OCI-M1 (cell line): ENCODE measurements at places on chromosomes 6 and 20.

GRCh38 chr6:44499609-44500008 lies 112.1 kb downstream of the CDC5L start:
- no peak for DNase-seq

GRCh38 chr20:19935842-19936241 lies 81.3 kb upstream of the NAA20 start:
- no peak for DNase-seq

- DNase-seq: no peak
These were observed 150.6 kb upstream of the AGPAT4 start for GRCh38 chr6:161424421-161424820.

DNA sequence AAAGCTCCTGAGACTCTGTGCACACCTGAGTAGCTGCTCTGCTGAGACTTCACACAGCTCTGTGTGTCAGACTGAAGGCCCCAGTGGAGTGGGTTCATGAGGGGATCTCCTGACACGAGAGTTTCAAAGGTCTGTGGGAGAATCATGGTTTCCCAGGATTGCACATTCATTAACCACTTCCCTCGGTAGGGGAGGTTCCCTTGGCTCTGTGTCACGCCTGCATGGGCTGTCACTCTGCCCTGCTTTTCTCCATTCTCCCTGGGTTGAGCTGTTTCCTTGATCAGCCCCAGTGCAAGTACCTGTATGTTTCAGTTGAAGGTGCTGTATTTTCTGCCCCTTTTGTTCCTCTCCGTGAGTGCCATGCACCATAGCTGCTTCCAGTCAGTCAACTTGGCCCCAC lies 236.9 kb downstream of the EPM2A start:
- no peak for DNase-seq

GRCh38 chr6:56046576-56046975 lies 171.2 kb upstream of the BMP5 start:
- DNase-seq: peak; percentile 86

- DNase-seq: peak; percentile 8
These were observed 16.4 kb downstream of the MYT1 start for GRCh38 chr20:64180673-64181072.

DNA sequence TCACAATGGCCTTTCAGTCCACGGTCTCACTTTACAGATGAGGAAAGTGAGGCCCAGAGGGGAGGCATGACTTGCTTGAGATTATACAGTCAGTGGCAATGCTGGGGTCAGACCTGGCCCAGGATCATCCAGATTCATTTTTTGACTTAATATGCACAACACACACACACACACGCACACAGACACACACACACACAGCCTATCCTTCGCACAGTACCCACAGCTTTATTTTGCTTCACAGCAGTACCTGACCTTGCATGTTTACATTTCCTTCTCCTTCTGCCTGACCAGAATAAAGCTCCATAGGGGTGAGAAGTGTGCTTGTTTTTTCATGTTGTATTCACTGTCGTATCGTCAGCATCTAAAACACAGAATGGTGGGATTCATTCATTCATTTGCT lies 79.8 kb downstream of the VEGFA start:
- DNase-seq: no peak

- DNase-seq: no peak
These were observed 1.3 kb upstream of the CNR1 start for GRCh38 chr6:88167352-88167937.

DNA sequence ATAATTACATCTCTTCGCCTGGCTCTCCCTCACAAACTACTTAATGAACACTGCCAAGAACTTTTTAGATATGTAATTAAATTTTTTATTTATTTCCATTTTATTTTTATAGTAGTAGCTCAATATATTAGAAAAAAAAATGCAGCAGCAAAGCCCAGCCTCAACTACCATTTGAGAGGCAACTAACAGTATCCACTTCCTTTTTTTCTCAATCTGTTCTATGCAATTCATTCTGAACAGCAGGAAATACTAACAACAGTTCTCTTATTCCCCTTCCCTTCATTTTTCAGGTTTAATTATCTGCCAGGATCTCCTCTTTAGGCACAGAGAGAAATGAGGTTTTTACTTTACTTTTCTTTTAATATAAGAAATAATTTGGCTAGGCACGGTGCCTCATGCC lies 112.7 kb downstream of the ZNF217 start:
- no peak for DNase-seq

DNA sequence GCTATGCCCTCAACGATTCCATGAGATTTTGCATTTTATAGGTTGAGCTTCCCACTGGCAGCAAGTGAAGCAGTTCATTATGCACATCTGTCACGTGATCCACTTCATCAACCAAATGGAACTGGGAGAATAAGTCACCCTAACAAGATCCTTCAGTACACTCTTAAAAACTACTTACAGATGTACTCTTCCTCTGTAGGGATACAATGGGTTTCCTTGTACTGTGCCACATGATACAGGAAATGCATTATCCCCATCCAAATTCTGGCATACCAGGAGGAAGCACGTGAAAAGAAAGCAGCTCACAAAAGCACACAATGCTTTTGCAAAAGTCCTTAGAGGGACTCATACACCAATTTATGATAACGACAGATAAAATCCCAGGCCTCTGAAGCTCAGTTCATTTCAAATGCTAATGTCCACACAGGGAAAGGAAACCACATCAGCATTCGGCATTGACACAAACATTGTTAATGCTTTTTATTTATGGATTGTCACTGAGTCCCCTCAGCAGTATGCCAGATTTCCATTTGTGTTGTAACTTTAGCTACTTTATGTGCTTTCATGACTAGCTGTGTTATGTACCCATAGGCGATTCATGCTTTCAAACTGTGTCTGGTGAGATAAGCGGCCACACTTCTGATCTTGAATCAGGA lies 58.1 kb upstream of the REV3L start:
- DNase-seq: no peak

DNA sequence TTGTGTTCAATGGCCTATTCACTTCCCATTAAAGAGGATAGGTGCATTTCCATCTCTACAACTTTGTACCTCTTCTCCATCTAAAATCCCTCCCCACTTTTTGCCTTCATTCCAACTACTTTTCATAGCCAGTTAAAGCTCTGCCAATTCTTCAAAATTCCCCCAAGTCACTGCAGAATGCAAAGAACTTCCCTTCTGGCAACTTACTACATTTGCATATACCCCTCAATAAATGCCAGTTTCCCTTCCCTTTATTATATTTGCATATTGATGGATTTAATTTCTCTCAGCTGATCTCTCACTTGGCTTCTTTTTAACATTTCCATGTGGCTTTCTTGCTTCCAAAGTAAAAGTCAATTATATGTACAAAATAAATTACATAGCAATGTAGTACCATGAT lies 393.4 kb downstream of the HACE1 start:
- no peak for DNase-seq

DNA sequence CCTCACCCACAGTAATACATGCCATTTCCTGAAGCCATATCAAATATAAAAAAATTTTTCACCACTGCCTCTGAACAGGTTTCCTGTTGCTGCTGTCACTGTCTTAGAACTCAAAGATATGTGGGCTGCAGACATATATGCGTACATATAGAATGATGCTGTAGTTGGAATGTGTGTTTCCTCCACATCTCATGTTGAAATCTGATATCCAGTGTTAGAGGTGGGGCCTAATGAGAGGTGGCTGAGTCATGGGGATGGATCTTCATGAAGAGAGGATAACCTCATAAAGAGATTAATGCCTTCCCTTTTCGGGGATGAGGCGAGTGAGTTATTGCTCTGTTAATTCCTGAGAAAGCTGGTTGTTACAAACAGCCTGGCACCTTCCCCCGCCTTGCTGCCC lies 7.7 kb upstream of the SCP2D1 start:
- no peak for DNase-seq

DNA sequence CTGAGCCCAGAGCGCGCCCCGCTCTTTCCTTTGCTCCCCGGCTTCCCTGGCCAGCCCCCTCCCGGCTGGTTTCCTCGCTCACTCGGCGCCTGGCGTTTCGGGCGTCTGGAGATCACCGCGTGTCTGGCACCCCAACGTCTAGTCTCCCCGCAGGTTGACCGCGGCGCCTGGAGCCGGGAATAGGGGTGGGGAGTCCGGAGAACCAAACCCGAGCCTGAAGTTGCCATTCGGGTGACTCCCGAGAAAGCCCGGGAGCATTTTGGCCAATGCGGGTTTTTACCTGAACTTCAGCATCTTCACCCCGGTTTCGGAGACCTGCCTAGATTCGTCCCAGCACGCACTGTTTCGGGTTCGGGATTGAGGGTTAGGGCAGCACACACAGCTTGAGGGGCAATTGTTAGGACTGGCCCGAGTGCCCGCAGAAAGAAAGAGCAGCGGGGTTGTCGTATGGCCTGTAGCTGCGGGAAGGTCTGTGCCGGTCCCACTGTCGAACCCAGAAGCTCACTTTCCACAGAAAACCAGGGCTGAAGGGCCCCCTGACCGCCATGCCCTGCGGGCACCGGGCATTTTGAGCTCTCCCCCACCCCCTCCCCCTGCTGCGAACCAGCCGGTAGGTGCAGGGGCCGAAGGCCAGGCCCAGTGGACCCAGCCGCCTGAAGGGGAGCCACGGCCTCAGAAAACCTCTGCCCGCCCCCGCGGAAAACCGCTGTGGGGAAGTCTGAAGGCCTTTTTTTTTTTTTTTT lies 2.1 kb downstream of the FOXP4 start:
- no peak for DNase-seq

DNA sequence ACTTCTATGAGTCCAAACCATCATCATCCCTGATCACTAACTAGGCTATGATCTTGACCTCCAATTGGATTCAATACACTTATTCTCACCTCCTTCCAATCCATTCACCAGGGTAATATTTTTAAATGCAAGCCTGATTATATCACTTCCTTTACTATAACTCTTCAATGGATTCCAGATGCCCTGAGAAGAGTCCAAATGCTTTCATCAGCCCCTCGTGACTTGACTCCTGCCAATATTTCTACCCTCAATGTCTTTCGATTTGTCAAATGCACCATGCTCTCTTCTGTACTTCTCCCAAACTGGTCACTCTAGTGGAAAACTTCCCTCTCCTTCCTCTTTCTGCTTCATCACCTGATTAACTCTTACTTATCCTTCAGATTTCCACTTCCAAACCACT lies 70.8 kb downstream of the CD164 start:
- no peak for DNase-seq

- no peak for DNase-seq
These were observed 4.1 kb downstream of the SLC23A2 start for GRCh38 chr20:4997222-4997621.

GRCh38 chr20:63706852-63707557 lies 771 bp downstream of the ARFRP1 start:
- peak; percentile 66 for DNase-seq

GRCh38 chr6:161463071-161463470 lies 189.2 kb upstream of the AGPAT4 start:
- DNase-seq: no peak

DNA sequence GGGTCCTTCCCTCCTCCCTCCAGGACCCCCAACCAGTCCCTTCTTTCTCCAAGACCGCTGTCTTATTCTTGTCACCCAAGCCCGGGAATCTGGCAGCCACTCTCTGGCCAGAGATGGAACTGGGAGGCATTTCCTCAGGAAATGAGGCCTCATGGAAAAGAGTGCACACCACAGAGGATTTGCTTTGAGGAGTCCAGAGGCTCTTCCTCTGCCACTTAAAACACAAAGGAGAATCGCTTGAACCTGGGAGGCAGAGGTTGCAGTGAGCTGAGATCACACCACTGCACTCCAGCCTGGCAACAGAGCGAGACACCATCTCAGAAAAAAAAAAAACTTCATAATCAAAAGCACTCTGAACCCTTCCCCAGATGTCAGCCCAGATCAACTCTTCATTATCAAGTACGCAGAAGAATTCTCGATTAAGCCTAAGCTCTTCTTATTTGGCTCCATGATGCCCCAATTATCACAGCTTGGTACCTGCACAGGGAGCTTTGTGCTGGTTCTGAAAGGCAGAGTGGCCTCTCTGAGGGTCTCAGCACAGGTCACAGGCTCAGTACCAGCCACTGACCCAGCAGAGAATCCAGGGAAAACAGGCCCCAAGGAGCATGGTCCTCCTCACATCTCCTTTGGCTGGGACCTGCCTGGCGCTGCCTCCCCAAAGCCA lies 82.9 kb upstream of the MAFB start:
- no peak for DNase-seq

- no peak for DNase-seq
These were observed 212.5 kb downstream of the C6orf118 start for GRCh38 chr6:165096868-165097267.
